ENCODE measurements at places on chromosomes 1 and 21.

DNA sequence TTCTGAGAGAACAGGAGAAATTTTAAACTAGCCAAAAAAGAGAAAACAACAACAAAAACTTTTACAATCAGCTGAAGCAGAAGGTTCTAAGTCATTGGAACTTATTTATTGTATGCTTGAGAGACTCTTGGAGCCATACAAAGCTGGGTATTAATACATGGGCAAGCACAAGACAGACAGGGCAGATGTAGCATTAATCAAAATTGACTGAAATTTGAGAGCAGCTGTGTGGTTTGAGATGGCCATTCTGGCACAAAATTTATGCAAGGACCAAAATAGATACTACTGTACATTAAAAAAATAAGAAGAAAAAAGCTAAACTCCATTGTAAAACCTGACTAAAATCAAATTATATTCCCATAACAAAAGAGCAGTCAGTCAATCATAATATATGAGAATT is 892.5 kb downstream of the PLA2G4A start:
- DNase-seq = no peak

DNA sequence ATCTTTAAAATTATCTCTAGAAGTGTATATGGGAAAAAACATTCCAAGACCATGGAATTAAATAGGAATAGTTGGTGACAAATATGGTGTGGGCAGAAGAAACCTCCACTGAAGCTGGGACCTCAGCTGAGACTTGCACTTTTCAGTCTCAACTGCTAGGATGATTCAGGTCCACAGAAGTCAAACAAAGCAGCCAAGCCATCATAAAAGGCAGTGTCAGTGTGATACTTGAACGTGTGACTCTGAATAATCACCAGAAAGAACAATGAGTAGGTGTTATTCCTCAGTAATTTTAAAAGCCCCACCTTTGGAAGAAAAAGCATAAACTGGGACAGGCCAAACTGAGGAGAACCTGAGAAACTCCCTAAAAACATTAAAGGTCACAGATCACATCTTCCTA is 90.7 kb downstream of the ZNF281 start:
- DNase-seq = peak; percentile 17

GRCh38 chr1:46277658-46278373 is 25.6 kb downstream of the LRRC41 start:
- no peak for DNase-seq

GRCh38 chr1:8462371-8462892 is 144.5 kb downstream of the SLC45A1 start:
- DNase-seq = no peak

GRCh38 chr1:208868554-208868953 is 624.4 kb upstream of the PLXNA2 start:
- DNase-seq = no peak

DNA sequence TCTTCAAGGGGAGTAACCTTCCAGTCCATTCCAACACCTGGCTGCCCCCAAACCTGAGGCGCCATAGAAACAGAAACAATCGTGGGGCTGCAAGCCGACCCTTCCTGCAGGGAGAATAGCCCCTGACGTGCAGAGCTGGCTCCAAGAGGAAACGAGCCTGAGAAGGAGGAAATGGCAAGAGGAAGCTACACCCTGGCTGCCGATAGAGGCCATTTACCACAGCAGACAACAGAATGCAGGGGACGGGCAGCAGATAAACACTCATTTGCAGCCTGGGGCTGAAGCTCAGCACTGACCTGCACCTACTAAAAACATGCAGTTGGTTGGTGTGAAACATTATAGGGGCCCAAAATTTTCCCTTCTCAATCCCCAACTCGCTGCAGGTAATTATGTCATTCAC is 8.7 kb upstream of the TDRD10 start:
- DNase-seq = no peak

DNA sequence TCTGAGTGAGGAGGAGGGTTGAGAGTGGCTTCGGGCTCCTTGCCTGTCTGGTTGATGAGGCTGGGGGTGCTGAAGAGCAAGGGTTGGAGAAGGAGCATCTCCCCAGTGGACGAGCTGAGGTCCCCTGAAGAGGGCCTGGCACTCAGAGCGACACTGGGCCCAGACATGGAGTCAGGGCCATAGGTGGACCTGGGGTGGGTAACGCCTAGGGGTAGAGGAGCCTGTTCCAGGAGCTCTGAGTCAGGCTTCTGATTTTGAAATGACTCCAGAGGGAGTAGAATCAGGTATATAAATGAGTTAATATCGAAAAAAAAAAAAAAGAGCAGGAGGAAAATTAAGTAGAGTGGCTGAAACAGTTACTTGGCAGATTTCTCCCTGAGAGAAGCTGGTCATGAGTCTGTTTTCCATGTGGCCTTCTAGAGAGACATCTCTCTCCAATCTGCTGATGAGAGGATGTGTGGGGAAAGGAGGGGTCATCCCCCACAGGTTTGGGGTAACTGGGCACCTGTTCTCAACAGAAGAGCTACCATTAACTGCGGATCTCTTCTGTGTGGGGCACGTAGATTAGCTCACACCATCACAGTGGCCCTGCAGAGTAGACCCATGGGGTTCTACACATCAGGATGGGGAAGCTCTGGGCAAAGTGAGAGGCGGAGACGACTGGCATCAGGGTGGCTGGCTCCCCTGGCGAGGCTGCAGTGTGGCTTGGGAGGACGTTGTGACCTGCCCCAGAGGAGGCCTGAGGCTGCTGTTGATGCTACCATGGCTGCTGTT is 115.5 kb downstream of the DHRS3 start:
- DNase-seq = no peak

DNA sequence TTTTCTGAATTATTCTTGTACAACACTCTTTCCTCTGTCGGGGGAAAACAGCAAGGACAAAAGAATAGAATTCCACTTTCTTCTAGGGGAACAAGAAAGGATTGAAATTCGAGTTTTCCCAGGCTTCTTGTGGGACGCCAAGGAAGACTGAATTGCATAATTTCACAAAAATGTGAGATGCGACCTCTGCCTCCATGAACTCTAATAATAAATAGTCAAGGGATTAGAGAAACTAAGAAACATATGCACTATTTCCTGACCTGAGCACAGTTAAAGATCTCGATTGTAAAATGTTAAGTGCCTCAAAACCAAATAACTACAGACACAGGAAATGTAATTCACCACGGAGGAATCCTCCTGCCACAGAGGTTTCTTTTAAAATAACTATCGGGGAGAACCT is 117.3 kb upstream of the MARK1 start:
- no peak for DNase-seq
